ENCODE measurements at places on chromosomes 11 and 22.

GRCh38 chr11:129743112-129743815 is 72.4 kb upstream of the TMEM45B start:
- DNase-seq = no peak

DNA sequence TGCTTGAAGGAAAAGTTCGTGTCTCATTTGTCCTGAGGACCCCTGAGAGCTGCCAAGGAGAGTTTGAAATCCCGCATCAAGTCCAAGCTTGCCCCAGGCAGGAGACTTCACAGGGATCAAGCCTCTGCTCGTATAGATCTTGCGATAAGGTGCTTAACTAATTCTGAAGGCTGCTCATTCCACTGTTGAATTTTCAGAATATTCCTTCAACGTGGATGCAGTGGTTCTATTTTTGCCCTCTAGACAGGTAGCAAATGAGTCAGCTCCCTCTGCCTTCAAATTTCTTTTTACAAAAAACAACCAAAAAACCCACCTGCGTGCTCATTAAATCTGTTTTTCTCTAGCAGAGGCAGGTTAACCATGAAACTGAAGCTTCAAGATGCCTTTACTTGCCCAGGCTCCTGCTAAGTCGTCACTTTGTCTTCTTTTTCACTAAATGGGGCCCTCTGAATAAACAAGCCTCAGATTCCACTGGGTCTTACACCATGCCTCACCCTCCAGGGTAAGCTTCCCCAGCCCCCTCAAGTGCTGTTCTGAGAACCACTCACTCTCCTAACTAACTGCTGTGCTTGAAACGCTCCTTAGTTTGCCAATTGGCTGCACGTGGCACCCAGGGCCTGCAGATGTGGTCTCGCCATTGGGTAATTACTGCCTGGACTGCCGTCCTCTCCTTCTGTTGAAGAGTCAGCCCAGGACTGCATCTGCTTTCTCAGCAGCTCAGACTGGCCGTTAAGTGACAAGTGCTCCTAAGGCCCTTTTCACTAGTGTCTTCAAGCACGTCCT is 105.0 kb downstream of the TRPC6 start:
- no peak for DNase-seq

DNA sequence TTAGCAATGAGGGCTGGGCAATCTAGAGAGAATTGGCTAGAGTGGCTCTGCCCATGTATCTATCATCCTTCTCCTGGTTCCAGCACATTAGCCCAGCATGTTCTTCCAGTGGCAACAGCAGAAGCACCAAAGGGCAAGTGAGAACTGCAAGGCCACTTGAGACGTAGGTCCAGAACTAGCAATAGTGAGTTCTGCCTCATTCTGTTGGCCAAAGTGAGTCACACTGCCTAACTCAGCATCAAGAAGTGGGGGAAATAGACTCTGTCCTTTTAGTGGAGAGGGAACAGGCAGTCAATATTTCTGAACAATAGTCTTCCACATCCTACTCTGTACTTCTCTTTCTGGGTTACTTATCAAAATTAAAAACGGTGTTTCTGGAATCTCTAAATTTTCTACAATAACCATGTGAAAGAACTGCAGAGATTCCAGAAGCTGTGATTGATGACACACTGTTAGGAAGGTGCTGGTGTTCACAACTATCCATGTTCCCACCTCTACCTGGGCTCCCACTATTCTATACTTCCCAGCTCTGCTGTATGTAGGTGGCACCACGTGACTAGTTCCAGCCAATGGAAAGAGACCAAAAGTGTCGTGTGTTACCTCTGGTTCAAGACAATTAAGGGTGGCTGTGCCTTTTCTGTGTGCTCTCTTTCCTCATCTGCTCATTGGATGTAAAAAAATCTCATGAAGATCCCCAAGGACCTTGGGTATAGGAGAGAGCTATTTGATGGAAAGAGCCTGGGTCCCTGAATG is 23.4 kb upstream of the GRK3 start:
- DNase-seq = no peak

DNA sequence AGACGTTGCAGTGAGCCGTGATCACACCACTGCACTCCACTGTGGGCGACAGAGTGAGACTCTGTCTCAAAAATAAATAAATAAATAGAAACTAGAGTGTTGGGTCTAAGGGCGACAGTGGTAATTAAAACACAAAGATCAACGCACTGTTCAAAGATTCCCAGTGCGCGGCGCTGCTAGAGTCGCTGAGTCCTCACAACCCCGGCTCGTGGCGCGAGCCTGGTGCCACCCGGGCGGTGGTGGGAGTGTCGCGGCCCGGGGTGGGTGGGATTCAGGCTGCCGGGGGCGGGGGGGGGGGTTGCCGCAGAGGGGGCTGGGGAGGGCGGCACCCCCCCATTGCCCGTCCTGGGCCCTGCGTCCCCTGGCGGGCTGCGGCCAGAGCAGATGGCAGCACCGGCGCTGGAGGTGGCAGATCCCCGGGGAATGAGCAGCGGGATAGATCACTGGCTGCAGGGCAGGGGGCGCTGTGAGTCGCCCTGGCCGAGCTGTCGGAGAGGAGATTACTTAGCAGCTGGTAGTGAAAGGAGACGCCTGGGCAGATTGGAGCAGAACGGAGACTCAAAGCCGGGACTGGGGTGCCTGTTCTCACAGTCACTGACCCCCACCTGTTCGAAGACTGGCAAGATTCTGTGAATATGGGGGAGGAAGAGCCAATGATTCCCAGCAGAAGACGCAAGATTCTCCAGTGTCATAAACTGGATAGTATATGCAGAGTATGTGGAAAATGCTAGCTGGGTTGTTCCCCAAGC is 30.2 kb upstream of the APOBEC3A start:
- peak; percentile 25 for DNase-seq

DNA sequence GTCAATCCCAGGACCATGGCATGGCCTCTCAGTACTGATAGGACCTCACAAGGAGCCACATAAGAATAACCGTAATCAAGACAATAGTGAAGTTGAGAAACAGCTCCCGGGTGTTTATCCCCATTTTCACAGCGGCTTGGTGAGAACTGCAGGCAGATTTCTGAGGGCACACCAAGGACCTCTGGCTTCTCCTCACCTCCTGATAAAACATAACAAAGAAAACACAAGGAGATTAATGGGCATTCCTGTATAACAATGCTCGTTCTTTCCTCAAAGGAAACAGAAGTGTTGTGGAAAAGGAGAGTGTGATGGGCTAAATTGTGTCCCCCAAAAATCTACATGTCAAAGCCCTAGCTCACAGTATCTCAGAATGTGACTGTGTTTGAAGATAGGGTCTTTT is 4.0 kb downstream of the SLN start:
- no peak for DNase-seq

DNA sequence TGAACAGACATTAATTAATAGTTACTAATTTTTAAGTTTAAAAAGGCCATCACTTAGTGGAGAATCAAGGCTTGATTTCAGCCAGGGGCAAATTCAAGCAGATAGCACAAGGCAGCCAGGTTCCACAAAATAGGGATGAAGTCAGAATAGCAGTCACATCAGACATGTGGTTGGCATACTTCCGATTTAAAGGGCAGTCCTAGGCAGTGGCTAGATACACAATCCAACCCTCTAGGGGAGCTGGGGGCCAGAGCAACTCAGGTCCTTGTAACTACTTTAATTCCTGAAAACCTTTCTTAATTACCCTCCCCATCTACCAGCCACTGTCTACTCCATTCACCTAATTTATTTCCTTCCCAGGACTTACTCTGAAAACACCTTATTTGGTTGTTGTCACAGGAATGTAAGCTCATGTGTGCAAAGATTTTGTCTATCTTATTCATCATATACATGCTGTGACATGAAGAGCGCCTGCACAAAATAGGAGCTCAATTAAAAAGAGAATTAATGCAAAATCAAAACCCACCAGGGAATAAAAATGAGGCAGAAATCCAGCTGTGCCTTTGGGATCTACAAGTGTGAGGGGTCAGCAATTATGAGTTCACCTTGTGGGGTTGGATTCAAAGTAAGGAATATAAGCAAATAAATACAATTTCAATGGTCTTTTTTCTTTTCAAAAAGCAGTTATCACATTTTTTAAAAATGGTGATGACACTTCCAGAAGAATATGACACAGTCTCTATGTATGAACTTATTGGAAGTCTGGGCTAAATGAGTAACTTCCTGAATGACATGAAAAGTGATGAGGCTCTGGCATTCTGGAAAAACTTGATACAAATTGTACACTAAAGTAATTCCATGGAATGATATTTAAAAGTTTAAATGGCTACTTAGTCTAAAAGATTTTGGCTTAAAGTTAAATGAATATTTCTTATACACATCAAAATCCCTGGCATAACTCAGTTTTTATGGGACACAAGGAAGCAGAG is 53.8 kb downstream of the COPB1 start:
- no peak for DNase-seq

DNA sequence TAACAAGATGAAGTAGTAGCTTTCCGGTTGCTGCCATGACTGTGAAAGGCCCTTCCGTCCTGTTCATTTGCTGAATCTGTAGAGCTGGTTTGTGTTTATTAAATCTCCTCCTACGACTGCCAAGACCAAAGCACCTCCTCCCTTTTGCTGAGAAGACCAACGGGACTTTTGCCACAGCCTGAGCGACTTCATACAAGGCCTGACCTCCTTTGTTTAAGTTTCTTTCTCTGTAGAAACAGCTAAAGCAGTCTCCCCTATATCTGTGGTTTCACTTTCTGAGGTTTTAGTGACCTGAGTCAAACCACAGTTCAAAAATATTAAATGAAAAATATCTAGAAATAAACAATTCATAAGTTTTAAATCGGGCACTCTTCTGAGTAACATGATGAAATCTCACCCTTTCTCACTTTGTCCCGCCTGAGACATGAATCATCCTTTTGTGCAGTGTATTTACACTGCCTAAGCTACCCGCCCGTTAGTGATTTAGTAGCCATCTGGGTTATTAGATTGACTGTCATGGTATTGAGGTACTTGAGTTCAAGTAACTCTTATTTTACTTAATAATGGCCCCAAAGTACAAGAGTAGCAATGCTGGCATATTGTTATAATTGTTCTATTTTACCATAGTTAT is 119.1 kb upstream of the LRRC4C start:
- no peak for DNase-seq

GRCh38 chr11:72744474-72744873 is 7.7 kb downstream of the ARAP1 start:
- DNase-seq = no peak

All from D721Med (cell line).